Breast epithelium (tissue), 4 donors: ENCODE measurements at places on chromosomes 6 and 20. TPM values are rescaled to one million over a fixed set of nuclear protein-coding genes. Genes with fewer than 3 reads are reported as not detected.

- no peak for DNase-seq
- H3K4me1 ChIP-seq = no peaks in the 10 kb centered on the region
- H3K27ac ChIP-seq = peak overlapping the region; percentile 91
Measured at GRCh38 chr6:33620158-33620855, 815 bp upstream of the ITPR3 start.

- no peak overlapping the region for H3K27ac ChIP-seq
- no peaks in the 10 kb centered on the region for H3K4me1 ChIP-seq
- H3K27me3 ChIP-seq = no peaks in the 10 kb centered on the region
- no peak for DNase-seq
Measured at GRCh38 chr6:89475634-89476033, 42.7 kb downstream of the ANKRD6 start.

GRCh38 chr6:145814035-145814500 lies 527 bp downstream of the FBXO30 start:
- H3K27me3 ChIP-seq = no peaks in the 10 kb centered on the region
- H3K36me3 ChIP-seq = no peaks in the 10 kb centered on the region
- no peak for DNase-seq

DNA sequence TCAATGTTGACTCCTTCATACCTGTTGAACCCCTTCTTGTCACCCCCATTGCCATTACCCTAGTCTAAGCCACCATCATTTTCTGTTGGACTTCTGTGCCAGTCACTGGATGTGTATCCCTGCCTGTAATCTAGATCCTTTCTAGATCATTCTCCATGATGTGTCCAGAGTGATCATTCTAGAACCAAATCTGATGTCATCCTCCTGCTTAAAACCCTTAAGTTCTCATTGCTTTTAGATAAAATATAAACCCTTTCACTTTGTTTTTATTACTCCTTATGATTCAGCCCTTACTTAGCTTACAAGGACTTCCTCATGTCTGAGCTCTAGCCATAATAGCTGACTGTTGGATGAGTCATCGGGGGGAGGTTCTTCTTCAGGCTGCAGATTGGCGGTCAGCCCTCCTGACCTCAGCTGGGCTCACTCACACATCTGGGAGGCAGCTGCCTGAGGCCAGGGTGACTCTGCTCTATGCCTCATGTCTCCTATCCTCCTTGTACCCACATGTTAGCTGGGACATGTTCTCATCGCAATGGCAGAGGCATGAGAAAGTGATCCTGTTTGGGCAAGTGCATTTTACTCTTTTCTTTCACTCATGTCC lies 287.6 kb downstream of the ESR1 start:
- H3K27ac ChIP-seq = peak overlapping the region; percentile 88
- H3K4me3 ChIP-seq = no peak overlapping the region
- no peaks in the 10 kb centered on the region for H3K4me1 ChIP-seq

GRCh38 chr6:82878812-82879211 lies 186.8 kb downstream of the UBE3D start:
- no peaks in the 10 kb centered on the region for H3K27me3 ChIP-seq
- H3K27ac ChIP-seq = no peak overlapping the region
- no peaks in the 10 kb centered on the region for H3K36me3 ChIP-seq
- DNase-seq = no peak

GRCh38 chr6:169677096-169677495 lies 24.7 kb downstream of the WDR27 start:
- H3K27me3 ChIP-seq = no peaks in the 10 kb centered on the region
- H3K36me3 ChIP-seq = no peaks in the 10 kb centered on the region
- DNase-seq = no peak

IP6K3 gene
- 0.15 TPM for total RNA-seq

RIPOR3 gene
- 4.5 TPM for total RNA-seq

CST7 gene
- 2.5 TPM for total RNA-seq

TMEM14A gene
- total RNA-seq = 19.7 TPM

GGTLC1 gene
- not detected for total RNA-seq
